ENCODE measurements at places on chromosomes 16 and 17.

GRCh38 chr16:13958474-13958873 lies 38.5 kb downstream of the ERCC4 start:
- DNase-seq = no peak

DNA sequence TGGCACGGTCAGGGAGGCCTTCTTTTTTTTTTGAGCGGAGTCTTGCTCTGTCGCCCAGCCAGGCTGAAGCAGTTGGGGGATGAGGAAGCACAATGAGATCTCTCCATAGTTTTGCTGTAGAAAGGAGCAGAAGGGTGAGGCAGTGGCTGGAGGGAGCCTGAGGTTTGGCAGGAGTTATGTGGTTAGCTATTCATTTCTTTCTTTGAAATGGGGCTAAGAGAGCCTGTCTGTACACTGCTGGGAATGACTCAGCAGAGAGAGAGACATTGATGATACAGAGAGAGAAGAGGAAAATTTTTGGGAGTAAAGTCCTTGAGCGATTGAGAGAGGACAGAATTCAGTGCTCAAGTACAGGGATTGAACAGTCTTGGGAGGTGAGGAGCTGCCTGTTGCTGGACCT lies 22.1 kb downstream of the NOS2 start:
- no peak for DNase-seq

DNA sequence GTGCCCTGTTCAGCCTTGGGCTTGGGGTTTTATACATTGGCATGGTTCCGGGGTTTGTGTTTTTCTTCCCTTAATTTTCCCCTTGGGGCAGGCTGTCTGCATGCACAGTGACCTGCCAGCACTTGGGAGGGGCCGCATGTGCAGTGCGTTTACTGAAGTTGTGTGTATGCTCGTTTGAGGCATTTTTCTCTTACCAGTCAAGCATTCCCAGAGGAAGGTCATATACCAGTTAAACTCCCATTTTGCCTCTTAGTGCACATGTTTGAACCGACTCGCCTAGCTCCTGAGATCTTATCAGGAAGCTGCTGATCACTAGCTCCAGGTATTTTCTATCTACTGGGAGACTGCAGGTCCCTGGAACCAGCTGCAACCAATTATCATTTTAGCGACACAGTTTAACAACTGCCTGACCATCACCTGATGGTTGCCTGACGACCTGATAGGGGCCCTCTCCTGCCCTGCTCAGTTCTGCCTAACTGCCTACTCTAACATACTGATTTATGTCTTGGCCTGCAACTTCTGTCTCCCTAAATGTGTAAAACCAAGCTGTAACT lies 51.4 kb downstream of the MFSD11 start:
- DNase-seq = no peak

GRCh38 chr17:76584427-76585032 lies 1.1 kb downstream of the ST6GALNAC2 start:
- no peak for DNase-seq

DNA sequence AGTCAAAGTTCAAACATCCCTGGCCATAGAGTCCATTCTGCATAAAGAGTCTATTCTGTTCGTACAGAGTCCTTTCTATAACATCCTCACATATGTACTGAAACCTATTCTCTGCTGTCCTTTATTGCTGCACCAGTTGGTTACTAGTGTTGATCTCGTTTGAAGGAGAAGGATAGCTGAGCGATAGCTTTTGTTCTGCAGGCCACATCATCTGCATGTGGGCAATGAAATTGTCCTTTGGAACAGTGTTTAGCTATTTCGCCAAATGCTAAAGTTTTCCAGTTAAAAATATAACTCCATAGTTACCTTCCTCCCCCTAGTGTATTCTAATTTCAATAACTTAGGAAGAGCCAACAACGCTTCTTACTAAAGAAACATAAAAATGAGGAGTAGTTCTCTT lies 6.0 kb downstream of the RHOT1 start:
- DNase-seq = no peak

- no peak for DNase-seq
Measured at GRCh38 chr17:50428831-50429424, 2.9 kb downstream of the ACSF2 start.

DNA sequence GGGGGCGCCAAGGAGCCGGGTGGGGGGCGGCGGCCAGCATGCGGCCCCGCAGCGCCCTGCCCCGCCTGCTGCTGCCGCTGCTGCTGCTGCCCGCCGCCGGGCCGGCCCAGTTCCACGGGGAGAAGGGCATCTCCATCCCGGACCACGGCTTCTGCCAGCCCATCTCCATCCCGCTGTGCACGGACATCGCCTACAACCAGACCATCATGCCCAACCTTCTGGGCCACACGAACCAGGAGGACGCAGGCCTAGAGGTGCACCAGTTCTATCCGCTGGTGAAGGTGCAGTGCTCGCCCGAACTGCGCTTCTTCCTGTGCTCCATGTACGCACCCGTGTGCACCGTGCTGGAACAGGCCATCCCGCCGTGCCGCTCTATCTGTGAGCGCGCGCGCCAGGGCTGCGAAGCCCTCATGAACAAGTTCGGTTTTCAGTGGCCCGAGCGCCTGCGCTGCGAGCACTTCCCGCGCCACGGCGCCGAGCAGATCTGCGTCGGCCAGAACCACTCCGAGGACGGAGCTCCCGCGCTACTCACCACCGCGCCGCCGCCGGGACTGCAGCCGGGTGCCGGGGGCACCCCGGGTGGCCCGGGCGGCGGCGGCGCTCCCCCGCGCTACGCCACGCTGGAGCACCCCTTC lies 484 bp downstream of the FZD2 start:
- DNase-seq = no peak

DNA sequence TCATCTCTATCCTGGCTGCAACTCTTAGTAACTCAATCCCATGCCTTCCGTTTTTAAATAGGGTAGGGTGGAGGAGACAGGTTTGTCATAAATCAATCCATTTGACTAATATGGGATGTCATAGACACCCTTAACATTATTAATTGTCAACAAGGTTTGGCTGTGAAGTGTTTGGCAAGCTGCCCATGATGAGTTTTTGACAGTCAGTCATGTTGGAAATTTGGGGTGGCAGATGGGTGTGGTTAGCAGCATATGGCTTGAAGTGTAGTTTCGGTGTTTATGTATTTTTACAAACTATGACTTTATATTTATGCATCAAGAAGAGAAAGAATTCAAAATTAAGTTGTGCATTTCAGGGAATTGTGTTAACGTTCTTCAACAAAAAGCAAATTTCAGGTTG lies 221.8 kb upstream of the CDH5 start:
- no peak for DNase-seq

GRCh38 chr16:58002936-58003335 lies 1.7 kb downstream of the USB1 start:
- DNase-seq = no peak

DNA sequence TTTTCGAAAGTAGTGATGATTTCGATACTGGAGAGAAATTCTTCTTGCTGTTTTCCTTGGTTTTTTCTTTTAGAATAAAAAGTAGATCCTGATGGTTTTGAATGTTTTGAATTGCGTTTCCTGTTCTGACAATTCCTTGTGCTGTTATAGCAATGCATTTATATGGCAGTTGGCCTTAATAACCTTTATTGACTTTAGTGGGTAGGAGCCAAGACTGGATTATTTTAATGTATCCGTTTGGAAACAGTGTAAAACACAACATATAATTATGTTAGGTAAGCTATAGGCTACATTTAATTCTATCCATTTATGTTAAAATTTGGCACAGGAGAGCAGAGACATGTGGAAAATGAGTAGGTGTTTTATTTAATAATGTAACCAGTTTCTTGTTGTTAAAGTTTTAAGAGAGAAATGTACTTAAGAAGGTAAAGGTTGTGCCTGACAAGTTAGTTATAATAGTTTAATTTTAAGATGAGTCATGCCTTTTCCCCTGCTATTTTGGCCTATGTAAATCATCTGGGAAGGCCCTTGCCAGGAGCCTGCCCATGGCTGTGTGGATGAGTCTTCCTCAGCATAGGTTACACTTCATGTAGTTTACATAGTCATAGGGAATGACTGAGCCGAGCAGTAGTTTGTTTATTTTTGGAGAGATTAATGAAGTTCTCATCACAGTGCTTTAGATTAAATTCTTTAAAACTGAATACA lies 189.9 kb downstream of the FTO start:
- DNase-seq = no peak

All from stimulated activated CD8-positive, alpha-beta memory T cell treated with anti-CD3 and anti-CD28 coated beads, Interleukin-15, amount 100 ng/mL, for 1 hour (primary cell).